H9 (cell line): ENCODE measurements at places on chromosomes 7 and 10. TPM values are rescaled to one million over a fixed set of nuclear protein-coding genes. Genes with fewer than 3 reads are reported as not detected.

DNA sequence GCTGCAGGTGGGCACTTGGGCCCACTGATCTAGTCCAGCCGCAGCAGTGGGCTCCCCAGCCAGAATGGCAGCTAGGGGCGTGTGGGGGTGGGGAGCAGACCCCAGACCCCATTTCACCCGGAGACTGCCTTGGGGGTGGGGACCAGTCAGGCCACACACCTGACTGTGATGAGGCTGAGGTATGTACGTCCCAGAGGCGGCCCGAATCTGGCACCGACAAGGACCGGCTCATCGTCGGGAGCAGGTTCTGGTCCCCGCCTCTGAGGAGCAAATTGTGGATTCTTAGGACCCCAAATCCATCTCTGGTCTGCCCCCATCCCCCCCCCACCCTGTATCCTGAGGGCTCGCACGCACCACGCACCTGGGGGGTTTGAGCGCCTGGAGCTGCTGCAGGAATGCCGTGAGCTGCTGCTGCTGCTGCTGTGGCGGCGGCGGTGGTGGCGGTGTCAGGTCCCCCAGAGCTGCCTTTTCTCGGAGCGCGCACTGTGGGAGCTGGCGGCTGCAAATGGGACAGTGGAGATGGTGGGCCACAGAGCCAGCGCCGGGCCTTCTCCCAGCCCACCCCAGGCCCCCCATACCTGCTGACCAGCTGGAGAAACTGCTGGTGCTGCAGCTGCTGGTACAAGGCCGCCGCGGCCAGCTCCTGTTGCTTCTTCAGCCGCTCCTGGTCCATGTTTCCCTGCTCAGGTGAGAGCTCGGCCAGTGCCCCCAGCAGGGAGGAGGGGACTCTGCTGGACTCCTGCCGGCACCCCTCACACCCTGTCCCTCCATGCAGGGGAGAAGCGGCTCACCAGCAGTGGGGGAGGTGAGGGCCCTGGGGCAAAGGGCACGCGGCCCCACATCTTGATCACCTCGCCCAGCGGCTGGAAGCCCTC is 10.2 kb downstream of the GIGYF1 start:
- no peak for DNase-seq

Gene PAX4
- not detected in 2 replicates for total RNA-seq

- DNase-seq: peak; percentile 81
These were observed 538.5 kb downstream of the HTR7 start for GRCh38 chr10:90319188-90319914.

- no peak for DNase-seq
These were observed 31.4 kb downstream of the FIGNL1 start for GRCh38 chr7:50418526-50419290.

DNA sequence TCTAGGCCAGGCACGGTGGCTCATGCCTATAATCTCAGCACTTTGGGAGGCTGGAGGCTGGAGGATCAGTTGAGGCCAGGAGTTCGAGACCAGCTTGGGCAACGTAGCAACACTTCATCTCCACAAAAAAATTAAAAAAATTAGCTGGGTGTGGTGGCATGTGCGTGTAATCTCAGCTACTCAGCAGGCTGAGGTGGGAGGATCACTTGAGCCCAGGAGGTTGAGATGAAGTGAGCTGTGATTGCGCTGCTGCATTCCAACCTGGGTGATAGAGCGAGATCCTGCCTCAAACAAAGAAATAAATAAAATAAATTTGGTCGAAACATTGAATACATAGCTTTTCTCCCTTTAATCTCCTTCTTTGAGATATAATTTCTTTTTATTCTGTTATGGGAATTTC is 80.6 kb upstream of the ITGB1 start:
- no peak for DNase-seq

Gene ITGB1
- 223 and 253 TPM in 2 replicates for total RNA-seq

DNA sequence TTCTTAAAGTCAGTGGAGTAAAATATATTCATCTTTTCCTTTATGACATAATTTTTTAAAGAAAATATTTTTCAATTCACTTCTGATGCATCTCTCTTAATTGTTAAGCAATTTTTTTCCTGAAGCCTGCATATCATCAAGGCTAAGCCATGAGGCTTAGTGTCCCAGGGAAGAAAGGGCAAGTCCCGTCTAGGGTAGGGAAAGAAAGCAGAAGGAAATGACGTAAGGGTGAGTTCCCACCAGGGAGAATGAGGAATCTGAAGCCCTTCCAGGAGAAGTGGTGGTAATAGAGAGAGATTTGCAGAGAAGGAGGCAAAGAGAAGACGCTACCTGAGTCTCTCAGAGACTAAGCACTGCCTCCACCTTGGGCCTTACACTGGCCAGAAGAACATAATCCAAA is 96.8 kb upstream of the NFE2L3 start:
- no peak for DNase-seq

Gene LIPF
- not detected in 2 replicates for total RNA-seq

Gene GPRIN2
- 10.1 and 10.5 TPM in 2 replicates for total RNA-seq

Gene MYO3A
- 4.3 and 4.9 TPM in 2 replicates for total RNA-seq

DNA sequence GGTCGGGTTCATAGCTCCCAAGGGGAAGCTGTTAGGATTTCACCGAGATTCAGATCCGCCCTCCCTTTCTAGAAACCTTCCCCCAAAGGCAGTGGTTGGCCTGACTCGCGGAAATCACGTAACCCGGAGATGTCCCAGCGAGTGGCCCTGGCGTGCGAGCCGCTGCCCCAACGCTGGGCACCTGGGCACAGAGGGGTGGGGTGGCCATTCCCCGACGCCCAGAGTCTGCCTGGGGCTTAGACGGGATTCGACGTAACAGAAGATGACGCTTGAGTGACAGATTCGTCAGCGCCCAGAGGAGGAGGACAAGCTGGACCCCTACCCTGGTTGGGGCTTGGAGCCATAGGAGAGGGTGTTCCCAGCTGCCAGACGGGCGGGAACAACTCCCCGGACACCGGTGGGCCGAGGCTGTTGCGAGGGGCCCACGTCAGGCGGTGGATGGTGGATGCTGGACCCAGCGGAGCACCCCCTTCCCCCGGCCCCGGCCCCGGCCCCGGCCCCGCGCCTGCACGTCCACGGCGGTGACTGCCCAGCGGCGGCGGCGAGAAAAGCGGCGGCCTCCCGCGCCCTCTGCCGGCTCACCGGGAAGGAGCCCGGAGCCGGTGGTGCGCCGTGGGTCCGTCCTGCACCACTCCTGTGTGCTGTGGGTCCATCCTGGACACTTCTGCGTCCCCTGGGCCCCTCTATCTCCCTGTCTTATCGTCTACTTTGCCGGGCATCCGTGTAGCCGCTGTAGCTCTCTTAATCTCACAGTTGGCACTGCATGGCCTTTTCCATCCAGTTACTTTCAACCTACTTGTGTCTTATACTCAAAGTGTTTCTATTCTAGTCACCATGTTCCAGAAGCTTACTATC is 35.4 kb upstream of the KNDC1 start:
- DNase-seq: peak; percentile 78

DNA sequence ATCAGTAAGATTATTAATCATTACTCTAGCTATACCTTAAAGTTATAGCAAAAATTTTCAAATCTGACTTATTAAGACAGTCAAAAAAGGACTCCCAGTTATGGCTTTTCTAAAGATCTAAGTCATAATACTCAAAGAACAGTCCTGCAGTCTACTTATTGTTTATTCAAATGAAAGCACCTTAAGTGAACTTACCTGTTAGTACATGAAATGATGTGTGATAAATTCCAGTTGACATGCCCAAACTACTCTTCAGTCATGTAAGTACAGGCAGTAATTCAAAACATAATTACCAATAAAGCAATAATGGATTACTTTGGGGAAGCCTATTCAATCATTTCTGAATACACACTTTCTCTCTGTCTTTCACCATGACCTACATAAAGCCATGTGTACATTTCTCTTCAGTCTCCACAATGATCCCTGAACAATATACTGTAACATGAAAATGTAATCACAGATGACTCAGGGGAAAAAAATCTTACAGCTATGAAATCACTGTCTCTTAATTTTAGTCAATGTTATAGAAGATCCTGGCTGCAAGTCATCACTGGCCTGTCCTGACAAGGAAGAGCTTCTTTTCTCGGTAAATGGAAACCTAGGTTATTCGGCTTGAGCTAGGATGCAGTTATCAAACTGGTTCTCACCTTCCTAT is 420.7 kb upstream of the LRRTM3 start:
- DNase-seq: no peak

DNA sequence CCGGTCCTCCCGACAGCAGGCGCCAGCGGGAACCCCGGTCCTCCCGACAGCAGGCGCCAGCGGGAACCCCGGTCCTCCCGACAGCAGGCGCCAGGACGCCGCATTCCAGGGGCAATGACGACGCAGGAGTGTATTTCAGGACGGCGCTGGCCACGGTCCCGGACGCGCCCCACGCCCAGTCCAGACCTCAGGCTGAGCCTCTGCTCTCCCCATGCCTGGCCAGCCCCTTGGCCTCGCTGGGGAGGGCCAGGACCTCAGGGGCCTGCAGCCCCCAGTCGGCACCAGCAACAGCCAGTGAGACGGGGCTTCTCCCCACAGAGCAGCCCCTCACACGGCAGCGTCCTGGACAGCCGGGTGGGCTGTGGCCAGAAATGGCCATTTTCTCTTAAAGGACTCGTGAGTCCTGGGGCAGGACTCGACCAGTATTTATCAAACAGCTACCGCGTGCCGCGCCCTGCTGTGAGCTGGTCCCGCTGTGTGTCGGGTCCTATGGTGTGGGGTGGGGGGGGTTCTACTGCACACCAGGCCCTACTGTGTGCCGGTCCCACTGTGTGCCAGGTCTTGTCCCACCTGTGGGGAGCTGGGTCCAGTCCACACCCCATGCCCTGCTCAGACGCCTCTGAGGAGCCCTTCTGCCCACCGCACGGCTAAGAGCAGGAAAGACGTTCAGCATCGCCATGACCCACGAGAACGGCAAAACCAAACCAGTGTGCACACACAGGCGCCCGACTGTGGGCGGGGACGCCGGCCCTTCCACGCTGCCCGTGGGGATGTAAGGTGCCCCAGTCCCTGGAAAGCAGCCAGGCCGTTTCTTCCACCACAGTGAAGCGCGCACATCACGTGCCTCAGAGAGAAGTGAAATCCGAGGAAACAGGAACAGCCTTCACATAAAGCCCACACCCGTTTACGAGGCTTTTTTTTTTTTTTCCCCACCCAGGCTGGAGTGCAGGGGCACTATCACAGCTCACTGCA is 33.3 kb downstream of the GET4 start:
- DNase-seq: no peak

Gene MSMB
- not detected in 2 replicates for total RNA-seq

- no peak for DNase-seq
These were observed 92.0 kb downstream of the ABLIM1 start for GRCh38 chr10:114566064-114566463.

GRCh38 chr7:39406467-39406866 is 159.7 kb upstream of the YAE1 start:
- DNase-seq: no peak

DNA sequence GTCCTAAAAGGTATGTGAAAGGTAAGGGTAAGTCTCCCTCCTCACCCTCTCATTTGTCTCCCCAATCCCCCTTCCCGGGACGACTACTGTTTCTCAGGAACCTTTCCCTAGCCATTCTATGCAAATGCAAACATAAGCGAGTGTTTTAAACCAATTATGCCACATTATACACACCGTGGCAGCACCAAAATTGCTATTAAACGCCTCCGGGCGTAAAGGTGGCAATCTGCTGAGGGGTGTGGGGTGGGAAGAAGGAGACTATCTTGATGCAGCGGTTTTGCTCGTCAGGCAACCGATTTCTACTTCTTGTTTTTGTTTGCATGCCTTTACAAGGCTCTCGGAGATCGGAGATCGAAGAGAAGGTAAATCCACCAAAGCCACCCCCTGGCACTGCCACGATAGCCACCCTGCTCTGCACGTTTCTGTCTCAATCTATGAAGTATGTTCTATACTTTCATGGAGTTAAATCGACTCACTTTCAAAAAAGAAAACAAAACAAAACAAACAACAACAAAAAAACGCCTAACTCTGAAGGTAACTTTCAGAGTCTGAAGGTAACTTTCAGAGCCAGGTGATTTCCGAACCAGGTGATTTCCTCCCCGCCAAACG is 46.0 kb upstream of the CDK1 start:
- no peak for DNase-seq

- DNase-seq: no peak
These were observed 349.4 kb downstream of the EXOC4 start for GRCh38 chr7:133602291-133602690.

DNA sequence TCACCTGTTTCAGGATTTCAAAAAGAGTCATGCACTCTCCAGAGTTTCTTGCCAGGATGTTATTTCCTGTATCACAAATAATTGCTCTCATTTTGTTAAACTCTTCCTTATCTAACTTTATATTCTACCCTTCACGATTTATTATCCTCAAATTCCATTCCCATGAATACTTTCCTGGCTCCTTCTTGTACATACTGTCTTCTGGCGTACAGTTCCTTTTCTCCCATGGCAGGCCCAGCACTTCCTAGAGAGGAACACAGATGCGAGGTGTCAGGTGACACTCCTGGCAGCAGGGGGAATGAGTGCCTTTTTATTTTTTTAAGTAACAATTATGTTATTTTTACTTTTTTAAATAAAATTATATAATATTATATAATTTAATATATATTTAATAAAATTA is 411.9 kb downstream of the TFEC start:
- no peak for DNase-seq
